ENCODE measurements at places on chromosomes 5 and 9.

GRCh38 chr9:25691786-25692185 lies 13.5 kb upstream of the TUSC1 start:
- no peak for DNase-seq

GRCh38 chr9:129414377-129414992 lies 206.4 kb downstream of the C9orf50 start:
- DNase-seq, result no peak

- DNase-seq, result no peak
Measured at GRCh38 chr9:133767625-133768024, 29.5 kb upstream of the SARDH start.

GRCh38 chr9:105445203-105445881 lies 2.5 kb upstream of the FSD1L start:
- no peak for DNase-seq

GRCh38 chr9:15357050-15357653 lies 50.1 kb upstream of the TTC39B start:
- peak; percentile 5 for DNase-seq

DNA sequence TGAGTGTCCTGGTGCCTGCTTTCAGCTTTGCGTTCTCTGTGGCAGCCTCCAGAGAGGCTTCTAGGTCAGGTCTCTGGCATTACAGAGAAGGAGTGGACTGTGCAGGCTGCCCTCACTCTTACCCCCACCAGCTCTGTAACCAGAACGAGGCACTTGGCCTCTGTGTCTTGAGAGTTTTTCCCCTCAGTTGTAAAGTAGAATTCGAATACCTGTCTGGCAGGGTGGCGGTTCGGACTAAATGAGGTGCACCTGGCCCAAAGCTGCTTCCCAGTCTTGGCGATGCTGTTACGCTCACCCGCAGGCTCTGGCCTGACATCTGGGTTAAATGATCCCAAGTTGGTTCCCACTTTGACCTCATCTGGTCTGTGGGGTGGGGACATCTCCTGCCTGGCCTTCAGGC lies 40.1 kb downstream of the FAM78A start:
- DNase-seq, result no peak

GRCh38 chr5:179608131-179608581 lies 15.3 kb downstream of the HNRNPH1 start:
- DNase-seq, result no peak

DNA sequence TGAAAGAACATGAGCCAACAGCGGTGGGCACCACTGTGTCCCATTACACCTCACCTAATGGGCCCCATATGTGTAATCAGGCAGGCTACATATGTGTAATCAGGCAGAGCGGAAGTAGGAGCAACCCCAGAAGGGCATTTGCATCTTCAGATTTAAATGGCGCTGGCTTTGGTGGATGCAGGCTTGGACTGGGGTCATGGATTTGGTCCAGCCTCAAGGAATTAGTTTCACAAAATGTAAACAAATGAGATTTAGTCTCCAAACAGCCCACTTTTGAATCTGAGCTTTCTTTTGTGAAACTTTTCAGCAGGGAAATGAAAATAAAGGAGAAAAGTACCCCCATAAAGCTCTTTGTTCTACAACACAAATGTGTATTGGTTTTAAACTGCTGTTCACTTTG lies 161.3 kb downstream of the LPAR1 start:
- DNase-seq, result no peak

DNA sequence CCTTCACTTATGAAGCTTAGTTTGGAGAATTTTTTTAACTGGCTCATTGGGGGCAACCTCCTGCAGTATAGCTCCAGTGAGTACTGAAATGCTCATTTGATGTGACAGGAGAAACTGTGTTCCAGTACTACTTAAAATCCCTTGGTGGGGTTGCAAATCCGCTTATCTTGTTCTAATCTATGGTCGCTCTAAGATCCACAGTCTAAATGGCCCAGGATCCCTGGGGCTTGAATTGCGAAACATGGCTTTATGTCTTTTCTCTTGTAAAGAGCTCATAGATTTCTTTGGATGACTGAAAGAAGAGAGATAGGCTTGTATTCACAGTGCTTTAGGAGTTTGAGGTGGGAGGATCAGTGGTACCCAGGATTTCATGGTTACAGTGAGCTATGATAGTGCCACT lies 52.7 kb downstream of the ADAMTSL1 start:
- DNase-seq, result no peak

GRCh38 chr9:38255599-38255998 lies 136.9 kb upstream of the ALDH1B1 start:
- no peak for DNase-seq

DNA sequence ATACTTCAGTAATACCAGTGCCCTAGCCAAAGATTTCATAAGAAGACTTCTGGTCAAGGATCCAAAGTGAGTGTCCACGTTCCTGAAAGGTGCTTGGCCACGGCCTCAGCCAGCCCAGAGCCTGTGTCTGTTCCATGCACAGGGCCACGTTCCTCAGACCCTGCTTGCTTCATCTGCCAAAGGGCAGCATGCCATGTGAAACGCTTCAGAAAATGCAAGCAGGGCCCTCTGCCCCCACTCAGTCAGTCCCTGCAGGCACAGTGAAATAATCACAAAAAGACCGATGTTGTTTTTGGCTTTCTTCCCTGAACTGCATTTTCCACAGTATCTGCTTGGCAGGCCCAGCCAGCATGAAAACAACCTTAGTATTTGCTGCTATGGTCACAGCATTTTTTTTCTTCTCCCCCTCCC lies 85.5 kb upstream of the CTSL start:
- no peak for DNase-seq

GRCh38 chr5:72301557-72301956 lies 18.5 kb downstream of the MRPS27 start:
- DNase-seq, result no peak

GRCh38 chr9:133558191-133559126 lies 24.0 kb downstream of the ADAMTSL2 start:
- no peak for DNase-seq

GRCh38 chr9:120942186-120943001 lies 15.8 kb upstream of the TRAF1 start:
- no peak for DNase-seq

DNA sequence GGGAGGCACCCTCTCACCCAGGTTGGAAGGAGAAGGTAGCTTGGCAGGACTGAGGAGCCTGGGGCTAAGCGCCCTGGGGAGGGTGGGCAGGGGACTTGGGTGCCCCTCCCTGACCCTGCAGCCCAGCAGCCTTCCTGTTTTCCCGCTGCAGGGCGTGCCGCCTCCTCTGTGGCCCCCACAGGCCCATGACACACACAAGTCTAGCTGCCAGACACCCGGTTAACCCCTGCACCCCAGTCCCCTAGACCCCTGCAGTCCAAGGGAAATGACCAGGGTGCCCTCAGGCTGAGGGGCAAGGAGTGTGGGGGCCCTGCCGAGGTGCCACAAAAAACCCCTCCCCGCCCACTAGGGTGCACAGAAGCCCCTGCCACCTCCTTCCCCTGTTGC lies 33.0 kb downstream of the GOLGA2 start:
- DNase-seq, result no peak

GRCh38 chr5:125913200-125913599 lies 510.0 kb upstream of the GRAMD2B start:
- no peak for DNase-seq

- DNase-seq, result no peak
Measured at GRCh38 chr5:166363087-166363760, 1928.2 kb upstream of the WWC1 start.

GRCh38 chr9:11966786-11967185 lies 726.4 kb upstream of the TYRP1 start:
- DNase-seq, result no peak

- DNase-seq, result no peak
Measured at GRCh38 chr9:94925751-94926430, 199.4 kb downstream of the AOPEP start.

DNA sequence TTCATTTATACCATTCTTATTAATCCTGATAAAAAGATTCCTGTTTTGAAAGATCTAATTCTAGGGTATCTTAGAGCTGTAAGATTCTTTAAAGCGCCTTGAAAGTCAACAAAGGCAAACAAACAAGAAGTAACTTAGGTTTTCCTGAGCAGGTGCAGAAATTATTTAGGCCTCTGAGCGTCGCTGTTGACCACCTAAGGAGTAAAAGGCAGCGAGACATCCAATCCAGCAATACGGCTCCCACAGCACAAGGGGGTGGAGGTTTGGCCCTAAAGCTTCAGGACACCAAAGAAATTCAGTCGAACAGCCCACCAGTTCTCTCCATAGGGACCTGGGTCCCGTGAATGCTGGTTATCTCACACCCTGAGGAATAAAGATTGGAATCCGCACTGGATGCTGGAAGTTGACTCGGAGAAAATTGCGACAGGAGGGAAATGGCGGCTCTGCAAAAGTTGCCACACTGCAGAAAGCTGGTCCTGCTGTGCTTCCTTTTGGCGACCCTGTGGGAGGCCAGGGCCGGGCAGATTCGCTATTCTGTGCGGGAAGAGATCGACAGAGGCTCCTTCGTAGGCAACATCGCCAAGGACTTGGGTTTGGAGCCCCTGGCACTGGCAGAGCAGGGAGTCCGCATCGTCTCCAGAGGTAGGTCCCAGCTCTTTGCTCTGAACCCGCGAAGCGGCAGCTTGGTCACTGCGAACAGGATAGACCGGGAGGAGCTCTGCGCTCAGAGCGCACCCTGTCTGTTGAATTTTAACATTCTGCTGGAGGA lies at the start of gene PCDHGA2:
Gene PCDHGA2 (plus strand): TSS at position 223 of the 769 bp plus-strand sequence.
- DNase-seq, result no peak

- DNase-seq, result no peak
Measured at GRCh38 chr5:96699186-96699820, 37.1 kb downstream of the CAST start.

- no peak for DNase-seq
Measured at GRCh38 chr5:172543484-172544298, 89.4 kb upstream of the SH3PXD2B start.

DNA sequence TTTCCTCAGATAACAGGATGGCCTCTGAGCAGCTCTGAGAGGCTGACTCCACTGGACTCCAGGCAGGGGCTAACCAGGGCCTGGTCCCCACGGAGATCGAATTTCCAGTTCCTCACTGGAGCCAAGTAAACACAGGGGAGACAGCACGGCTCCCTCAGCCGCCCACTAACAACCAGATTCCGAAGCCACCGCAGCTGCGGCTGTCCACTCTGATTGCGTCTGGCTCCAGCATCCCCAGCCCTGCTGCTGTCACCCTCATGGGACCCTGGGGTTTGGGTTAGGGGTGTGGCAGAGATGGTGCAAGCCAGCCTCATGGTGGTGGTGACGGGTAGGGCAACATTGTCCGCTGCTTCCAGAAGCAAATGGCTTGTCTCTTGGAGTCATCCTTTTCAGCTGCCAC lies 172.6 kb downstream of the RGS3 start:
- DNase-seq, result no peak

DNA sequence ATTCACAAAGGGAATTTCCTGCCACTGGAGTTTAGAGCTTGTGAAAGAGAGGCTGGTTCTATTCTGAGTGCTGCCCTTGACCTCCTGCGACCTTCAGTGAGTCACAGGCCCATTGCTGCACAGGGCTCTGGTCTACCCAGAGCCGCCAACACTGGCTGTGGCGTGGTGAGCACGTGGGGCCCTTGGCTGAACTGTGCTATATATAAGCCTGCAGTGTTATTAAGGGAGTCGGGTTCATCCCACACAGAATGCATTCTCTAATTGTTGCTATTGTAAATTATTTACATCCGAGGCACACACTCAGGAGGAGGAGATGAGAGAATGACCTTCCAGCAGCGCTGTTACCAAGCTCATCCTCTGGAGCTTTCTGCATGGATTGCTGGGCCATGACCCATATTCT lies 47.1 kb downstream of the BRINP1 start:
- DNase-seq, result no peak

DNA sequence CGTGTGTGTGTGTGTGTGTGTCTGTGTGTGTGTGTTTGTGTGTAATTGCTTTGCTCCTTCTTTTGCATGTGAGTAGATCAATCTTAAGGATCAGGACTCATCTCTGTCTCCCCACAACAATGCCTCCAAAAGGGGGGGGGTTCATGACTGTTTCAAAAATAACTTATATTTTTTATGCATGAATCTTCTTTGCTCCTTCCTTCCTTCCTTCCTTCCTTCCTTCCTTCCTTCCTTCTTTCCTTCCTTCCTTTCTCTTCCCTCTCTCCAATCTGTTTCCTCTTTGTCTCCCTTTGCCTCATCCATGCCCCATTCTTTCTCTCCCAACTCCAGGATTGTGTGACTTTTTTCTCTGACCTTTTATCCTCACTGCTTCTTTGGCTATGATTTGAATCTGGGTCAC lies 126.4 kb upstream of the OSMR start:
- no peak for DNase-seq

DNA sequence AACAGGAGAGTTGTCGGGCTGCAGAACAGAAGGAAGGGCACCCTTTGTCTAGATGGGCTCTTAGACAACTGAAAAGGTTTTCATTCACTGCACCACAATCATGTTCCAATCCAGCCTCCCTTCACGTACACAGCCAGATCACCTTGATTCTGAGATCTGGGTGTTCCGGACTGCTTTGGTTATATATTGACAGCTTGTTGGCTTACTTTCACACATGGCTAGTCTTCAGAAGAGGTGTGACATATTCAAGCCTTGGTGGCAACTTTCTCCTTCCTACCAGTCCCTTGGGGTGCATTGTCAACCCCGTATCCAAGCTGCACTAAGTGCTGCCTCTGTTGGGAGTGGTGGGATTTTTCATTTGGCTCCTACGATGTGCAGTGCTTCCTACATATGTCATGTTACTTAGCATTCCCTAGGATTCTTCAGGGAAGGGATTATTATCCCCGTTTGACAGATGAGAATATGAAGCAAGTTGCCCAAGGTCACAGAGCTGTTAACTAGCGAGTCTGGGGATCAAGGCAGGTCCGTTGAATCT lies 100.6 kb downstream of the LIFR start:
- no peak for DNase-seq

DNA sequence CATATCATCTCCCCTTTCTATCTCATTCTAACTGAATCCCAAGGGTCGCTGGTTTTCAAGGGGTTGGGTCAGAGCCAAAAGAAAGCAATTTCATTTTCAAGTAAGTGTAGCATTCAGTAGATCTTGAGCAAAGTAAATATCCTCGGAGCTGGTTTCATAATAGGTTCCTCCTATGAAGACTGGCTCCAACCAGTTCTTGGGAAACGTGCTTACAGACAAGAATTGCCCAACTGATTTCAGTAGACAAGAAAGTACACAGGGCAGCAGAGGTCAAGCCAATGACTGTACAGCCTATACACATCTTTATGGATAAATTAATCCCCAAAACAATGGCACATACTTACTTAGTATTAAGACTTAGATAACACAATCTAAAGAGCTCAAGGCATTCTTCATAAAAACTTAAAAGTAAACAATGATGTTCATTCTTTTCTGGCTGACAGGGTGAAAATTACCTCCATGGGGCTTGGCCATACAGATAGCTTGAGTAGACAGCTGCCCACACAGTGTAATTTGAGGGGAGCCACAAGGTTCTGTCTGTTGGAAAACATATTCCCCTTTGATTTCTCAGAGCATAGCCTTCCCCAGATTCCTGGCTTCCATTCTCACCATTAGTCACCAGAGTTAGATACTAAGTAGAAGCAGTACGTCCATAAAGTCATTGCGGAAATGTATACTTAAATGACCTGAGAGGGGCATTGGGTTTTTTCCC lies 163.9 kb downstream of the ARRDC3 start:
- DNase-seq, result no peak

- DNase-seq, result peak; percentile 58
Measured at GRCh38 chr5:173972925-173973615, 15.9 kb upstream of the C5orf47 start.

- no peak for DNase-seq
Measured at GRCh38 chr5:20276061-20276958, 288.3 kb upstream of the CDH18 start.

GRCh38 chr5:97735209-97735608 lies 552.2 kb upstream of the RIOK2 start:
- no peak for DNase-seq

Data from activated naive CD8-positive, alpha-beta T cell treated with anti-CD3 and anti-CD28 coated beads, Interleukin-2, amount 50 U/mL, for 16 hours (primary cell).